Mesendoderm (in vitro differentiated cells): ENCODE measurements at places on chromosomes 3 and 15.

DNA sequence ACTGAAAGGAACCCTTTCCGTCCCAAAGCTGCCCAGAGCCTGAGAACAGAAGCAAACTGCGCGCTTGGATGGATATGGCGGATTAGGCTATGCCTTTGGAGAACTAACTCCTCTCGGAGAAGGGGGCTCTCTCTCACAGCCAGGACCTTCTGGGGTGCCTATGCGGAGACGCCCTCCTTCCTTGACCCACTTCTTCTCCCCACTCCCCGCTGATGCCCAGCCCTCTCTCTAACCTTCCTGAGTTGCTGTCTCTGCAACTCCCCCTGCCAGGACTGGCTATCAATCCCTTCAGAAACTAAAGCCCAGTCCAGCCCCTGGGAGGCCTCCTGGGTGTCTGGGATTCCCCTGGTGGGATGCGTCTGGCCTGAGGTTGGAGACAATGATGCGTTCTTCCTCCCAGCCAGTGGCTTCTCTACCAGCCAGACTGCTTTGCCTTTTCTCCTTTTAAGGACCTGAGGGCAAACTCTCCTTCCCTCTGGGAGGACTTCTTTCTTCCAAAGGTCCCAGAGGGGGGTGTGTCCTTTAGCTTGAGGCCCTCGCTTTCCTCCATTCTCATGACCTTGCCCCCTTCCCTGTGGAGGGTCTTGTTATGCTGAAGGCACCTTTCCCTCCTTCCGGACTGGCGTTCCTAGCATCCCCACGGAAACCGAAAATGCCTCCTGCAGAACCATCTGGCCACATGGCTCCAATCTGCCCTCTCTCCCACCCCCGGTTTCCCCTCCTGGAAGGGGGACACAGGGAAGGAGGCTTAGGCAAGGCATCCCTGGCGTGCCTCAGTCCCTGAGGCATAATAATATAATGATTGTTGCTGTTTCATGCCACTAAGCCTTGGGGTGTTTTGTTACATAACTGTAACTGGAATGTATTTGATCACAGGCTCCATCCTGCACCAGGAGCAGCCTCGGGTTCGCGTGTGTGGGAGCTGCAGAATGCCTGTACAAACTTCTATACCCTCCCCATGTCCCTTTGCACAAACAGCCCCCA, 63.4 kb upstream of the C15orf39 start:
- DNase-seq: peak; percentile 54

GRCh38 chr15:78909791-78910228, 35.0 kb downstream of the CTSH start:
- peak; percentile 76 for DNase-seq

DNA sequence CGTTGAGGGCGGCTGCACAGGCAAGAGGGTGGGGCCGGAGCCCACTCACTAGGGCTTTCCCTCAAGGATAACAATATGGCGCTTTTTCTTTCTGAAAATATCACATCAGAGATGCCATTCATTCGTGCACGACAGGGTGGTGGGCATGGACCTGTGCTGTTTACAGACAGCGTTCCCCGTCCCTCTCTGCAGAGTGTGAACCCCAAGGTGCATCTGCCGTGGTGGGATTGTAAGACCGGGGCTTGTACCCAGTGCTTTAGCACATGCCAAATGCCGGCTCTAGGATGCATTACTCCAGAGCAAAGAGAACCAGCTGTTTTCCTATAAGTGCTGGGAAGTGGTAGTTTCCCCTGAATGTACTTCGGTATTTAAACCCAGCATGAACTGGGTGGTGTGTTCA, 37.0 kb downstream of the CHDH start:
- no peak for DNase-seq

- DNase-seq: peak; percentile 47
These were observed 25.2 kb downstream of the ARPP21 start for GRCh38 chr3:35664460-35664919.

GRCh38 chr3:99430348-99431134, 207.9 kb upstream of the COL8A1 start:
- DNase-seq: no peak

DNA sequence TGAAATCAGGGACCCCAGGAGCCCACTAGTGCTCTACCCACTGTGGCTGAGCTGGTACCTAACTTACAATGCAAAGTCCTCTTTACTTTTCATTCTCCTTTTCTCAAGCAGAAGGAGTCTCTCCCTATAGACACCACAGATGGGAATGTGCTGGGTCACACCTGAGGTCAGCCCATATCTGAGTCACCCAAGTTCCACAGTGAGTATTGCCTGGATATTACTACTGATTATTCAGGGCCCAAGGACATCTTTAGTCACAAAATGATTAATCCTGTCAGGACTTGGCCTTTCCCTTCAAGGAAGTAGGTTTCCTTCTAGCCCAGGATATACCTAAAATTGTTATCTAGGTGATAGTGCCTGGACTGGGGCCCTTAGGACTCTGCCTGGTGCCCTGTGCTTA, 1305.2 kb downstream of the SI start:
- DNase-seq: no peak

DNA sequence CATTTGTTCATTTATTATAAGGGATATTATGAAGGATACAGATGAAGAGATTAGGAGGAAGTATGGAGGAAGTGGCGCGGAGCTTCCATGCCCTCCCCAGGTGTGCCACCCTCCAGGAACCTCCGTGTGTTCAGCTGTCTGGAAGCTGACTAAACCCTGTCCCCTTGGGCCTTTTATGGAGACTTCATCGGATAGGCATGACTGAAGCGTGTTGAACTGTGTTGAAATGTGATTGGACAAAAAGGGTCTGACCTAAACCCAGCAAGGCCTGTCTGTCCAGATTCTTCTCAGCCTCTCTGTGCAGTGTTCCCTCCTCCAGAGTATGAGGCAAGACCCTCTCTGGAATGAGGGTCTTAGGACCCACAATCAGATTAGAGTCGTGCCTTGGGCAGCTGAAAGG, 31.7 kb downstream of the HACD3 start:
- no peak for DNase-seq

GRCh38 chr3:15502616-15503015, 18.9 kb downstream of the COLQ start:
- DNase-seq: no peak

DNA sequence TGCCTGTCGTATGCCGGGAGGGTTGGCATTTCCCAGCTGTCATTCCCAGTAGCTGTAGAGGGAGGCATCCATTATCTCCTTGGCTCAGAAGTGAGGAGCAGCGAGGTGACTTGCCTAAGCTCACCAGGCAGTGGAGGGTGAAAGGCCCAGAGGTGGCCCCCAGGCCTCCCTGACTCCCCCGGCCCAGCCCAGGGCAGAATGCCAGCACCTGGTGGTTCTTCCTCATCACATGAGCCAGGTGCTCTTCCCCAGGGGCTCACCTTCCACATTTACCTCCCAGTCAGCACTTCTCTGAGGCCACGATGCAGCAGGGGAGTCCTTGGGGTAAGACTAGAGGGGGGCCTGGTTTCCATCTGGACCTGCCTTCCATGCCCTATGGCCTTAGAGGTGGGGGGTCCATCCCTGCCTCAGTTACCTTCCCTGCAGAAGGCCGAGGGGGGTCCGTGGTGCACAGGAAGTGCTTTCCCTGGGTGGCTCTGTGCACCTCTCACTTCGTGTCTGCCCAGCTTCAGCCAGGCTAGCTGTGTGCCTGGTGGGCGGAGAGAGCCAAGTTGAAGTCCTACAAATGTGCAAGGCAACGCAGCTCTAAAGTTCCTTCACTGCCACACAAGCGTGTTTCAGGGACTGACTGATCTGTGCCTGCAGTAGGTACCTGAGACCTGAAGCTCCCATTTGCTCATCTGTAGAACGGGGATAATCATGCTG, 70.3 kb upstream of the PLXNA1 start:
- no peak for DNase-seq

- DNase-seq: no peak
These were observed 381.8 kb upstream of the EPHA3 start for GRCh38 chr3:88725440-88726165.

GRCh38 chr3:154121701-154122551, 736 bp downstream of the ARHGEF26 start:
- peak; percentile 57 for DNase-seq

DNA sequence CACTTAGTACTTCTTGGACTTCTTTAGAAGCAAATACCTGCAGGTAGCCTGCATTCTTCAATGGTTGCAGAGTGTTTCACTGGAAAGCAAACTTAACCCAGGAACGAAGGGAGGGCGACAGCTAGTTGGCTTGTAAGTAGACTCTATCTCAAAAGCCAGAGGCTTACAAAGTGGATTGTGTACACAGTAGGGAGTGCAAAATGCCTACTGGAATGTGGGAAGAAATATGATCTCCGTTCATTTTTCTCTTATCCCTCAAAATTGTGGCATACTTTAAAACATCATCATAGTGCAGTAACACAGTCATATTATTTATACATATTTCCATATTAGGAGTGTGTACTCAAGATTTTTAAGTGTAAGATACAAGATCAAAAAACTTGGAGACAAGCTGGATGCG, 155.7 kb downstream of the LIPC start:
- DNase-seq: no peak

DNA sequence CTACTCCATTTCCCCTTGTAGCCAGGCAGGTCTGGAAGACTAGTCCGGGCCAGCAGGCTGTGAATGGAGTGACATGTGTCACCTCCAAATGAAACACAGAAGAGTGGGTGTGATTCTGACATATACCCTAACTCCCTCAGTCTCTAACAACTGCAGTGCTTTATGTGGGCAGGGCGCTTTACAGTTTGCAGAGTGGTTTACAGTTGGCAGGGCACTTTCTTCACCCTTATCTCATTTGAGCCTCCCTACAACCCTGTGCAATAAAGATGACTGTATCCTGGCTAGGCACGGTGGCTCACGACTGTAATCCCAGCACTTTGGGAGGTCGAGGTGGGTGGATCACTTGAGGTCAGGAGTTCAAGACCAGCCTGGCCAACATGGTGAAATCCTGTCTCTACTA, 176.3 kb downstream of the RAB11A start:
- DNase-seq: no peak
